ENCODE measurements at places on chromosomes 6 and 20.

DNA sequence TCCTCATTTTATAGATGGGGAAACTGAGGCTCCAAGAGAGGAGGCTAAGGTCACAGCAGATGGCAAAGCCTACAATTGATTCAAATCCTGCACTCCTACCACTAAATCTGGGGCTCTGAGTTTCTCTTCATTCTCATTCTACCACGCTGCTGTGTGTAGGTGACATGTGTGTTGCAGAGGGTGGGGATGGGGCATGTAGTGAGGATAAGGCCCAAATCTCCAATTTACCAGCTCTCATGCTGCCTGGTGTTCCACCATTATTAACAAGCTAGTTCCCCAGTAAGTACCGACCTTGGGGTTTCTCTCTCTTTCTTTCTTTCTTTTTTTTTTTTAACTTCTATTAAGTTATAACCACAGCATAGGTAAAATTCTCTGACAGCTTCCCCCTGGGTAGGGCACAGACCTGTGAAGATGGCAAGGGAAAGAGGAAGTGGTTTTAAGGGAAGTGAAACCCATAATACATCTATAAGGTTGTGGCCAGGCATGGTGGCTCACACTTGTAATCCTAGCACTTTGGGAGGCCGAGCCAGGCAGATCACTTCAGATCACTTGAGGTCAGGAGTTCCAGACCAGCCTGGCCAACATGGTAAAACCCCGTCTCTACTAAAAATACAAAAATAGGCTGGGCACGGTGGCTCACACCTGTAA is 13.0 kb upstream of the MATN4 start:
- no peak for DNase-seq

DNA sequence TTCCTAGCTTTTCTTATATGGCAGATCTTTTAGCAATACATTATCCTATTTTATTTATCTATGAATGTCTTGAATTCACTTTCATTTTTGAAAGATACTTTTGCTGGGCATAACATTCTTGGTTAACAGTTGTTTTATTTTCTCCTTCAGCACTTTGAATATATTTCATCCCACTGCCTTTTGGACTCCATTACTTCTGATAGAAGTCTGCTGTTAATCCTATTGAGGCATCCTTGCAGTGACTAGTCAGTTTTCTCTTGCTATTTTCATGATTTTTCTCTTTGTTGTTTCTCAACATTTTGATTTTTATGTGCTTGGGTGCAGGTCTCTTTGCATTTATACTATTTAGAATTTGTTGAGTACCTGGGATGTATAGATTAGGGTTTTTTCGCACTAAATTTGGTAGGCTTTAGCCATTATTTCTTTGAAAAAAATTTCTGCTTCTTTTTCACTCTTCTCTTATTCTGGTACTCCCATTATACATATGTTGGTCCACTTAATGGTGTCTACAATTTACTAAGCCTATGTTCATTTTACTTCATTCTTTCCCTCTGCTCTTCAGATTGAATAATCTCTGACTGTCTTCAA is 53.2 kb downstream of the PHACTR3 start:
- DNase-seq = no peak

DNA sequence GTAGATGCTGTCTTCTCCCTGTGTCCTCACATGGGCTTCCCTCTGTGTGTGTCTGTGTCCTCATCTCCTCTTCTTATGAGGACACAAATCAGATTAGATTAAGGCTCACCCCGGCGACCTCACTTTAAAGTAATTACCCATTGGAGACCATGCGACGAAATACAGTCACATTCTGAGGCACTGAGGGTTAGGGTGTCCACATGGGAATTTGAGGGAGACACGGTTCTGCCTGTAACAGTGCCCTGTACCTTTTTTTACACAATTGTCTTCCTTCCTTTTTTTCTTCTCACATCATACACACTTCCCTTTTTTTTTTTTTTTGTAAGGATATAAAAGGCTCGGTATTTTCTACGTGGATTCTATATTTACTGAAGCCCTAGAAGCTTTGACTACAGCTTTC is 48.9 kb downstream of the DEK start:
- no peak for DNase-seq

- DNase-seq = no peak
Observed at GRCh38 chr6:79040083-79040482, 38.0 kb downstream of the PHIP start.

- no peak for DNase-seq
Observed at GRCh38 chr6:47034926-47035325, 7.2 kb downstream of the ADGRF1 start.

DNA sequence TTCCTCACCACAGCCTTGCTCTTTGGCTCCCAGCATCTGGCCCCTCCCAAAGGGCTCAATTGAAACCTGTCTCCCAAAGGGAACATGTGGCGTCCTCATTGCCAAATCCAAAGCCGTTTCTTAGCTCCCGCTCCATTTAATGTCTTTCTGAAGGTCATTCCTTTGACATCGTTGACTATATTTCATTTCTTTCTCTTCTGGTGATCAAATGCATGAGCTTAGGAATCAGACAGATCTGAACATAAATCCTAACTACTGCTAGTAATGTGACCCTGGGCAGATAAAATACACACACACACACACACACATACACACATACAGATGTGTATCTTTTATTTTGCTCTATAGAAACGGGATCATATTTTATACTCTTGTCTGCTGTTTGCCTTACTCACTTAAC is 964.7 kb upstream of the FLRT3 start:
- DNase-seq = no peak

DNA sequence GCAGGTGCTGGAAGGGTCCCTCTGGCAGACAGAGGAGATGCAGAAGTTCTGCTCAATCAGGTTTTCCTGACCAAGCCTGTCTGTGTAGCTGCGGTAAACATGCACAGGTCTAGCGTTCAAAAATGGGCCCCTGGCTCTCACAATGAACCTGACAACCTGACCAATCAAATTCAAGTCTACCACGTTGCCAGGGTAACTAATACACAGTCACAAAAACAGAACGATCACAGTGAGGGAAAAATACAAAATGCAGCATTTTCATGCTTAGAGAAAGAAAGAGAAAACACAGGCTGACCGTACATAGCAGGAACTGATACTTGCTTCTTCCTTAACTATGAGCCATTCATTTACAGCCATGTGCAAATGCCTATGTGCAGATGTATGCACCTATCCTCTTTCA is 353.1 kb upstream of the TSHZ2 start:
- no peak for DNase-seq

DNA sequence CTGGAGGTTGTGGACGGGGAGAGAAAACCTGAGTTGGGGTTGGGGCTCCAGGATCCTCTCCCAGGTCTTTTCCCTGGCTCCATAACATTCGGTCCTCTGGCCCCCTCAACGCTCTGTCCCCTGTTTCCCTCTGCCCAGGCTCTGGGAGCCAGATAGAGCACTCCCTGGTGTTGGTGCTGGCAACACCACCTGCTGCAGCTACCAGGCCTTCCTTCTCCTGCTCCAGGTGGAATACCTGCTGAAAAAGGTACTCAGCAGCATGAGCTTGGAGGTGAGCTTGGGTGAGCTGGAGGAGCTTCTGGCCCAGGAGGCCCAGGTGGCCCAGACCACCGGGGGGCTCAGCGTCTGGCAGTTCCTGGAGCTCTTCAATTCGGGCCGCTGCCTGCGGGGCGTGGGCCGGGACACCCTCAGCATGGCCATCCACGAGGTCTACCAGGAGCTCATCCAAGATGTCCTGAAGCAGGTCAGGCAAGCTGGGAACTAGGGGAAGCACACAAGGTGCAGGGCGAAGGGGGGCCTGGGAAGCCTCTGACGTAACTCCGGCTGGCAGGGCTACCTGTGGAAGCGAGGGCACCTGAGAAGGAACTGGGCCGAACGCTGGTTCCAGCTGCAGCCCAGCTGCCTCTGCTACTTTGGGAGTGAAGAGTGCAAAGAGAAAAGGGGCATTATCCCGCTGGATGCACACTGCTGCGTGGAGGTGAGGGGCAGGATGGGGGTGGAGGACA is 14.6 kb downstream of the DEF6 start:
- no peak for DNase-seq

GRCh38 chr6:6287415-6287814 is 33.0 kb downstream of the F13A1 start:
- no peak for DNase-seq

DNA sequence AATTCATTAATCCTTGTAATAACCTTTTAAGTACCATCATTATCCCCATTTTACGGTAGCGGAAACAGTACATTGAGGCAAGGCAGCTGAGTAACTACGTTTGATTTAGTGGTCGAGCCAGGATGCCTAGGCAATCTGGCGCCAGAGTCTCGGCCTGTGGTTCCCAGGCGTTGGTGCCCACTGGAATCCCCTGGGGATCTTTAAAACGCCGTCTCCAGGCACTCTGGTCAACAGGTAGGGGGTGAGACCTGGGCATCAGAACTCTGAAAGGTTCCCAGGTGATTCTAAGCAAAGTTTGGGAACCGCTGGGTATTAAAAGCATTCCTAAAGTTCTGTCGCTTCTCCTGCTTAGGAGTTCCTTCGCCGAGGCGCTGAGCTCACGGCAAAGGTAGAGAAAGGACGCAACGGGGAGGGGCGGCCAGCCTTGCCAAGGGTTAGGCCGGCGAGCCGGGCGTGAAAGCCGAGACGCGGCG is 939 bp downstream of the DTNBP1 start:
- no peak for DNase-seq

GRCh38 chr20:49539481-49540231 is 28.3 kb downstream of the PTGIS start:
- no peak for DNase-seq

GRCh38 chr6:139172151-139172550 is 37.3 kb downstream of the HECA start:
- no peak for DNase-seq

DNA sequence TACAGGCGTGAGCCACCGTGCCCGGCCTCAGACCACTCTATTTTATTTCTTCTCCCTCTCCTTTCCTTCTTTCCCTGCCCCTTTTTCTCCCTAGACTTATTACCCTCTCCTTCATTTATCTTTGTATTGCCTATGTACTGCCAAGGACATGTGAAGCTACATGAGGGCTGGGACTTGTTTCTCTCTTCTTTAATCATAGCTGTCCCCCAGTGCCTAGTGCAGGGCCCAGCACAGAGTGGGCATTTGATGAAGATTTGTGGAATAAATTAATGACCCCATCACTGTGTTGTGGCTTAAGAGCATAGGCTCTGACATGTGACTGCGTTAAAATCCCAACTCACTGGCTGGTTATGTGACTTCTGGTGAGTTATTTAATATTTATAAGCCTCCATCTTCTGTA is 6.0 kb downstream of the DOK5 start:
- DNase-seq = no peak

DNA sequence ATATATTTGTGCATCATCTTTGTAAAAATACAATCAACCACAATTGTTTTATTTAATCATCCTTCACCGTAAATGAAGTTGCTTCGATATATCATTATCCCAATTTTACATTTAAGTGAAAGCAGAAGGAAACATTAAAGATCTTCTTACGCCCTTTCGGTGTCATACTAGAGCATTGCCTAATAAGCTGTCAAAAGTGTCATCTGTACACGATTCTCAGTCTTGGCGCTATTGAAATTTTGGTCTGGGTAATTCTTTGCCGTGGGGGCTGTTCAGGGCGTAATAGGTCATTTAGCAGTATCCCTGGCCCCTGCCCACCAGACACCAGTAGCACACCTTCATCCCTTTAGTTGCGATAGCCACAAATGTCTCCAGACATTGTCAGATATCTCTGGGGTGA is 40.4 kb upstream of the TMEM170B start:
- no peak for DNase-seq

- no peak for DNase-seq
Observed at GRCh38 chr6:151096691-151097606, 142.8 kb upstream of the AKAP12 start.

DNA sequence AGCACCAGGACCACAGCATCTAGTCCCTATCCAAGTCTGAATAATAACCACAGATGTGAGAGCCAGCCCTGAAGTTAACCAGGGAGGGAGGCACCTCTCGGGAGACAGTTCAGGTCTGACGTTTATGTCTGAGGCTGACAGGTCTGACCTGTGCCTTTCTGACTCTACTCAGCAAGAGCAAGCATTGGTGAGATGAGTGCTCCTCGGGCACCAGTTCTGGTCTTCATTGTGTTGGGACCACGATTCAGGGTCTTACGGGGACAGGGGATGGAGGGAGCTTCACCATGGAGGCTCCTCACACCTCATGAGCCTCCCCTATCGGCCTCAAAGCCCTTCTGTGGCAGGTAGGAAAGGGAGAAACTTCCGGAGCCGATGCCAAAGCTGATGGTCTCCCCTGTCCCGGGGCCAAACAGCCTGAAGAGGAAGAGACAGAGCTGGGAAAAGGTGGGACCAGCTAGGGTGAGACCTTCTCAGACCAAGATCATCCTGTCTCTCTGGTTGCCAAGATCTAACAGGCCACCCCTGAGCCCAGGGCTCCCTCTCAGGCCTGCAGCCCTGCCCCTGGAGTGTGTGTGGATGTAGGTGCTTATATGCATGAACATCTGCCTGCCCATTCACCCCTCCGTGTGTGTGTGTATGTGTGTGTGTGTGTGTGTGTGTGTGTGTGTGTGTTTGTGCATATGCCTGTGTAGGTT is 170.5 kb downstream of the VEGFA start:
- no peak for DNase-seq

DNA sequence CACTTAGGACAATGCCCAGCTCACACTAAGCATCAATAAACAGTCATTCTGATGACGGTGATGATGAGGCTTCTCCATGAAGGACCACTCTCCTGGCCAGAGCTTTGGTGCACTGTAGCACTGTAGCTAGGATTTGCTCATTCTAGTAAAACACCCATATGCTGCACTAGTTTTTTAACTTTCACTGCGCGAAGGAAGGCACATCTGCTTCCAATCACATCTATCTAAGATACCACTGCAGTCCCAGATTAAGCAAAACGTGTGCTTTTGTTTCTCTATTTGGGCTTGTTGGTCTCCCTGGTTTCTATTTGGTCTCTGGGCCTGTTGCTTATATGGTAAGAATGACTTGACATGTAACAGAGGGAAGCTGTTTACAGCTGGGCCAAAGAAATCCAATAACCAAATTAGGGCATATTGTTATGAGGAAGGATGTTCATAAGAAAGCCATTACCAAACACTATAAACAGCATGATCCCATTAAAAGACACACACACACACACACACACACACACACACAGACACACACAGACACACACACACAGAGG is 62.4 kb downstream of the FAM229B start:
- no peak for DNase-seq

- DNase-seq = no peak
Observed at GRCh38 chr6:156809034-156809433, 31.9 kb downstream of the ARID1B start.

- DNase-seq = no peak
Observed at GRCh38 chr6:50264995-50265571, 215.4 kb upstream of the DEFB112 start.

DNA sequence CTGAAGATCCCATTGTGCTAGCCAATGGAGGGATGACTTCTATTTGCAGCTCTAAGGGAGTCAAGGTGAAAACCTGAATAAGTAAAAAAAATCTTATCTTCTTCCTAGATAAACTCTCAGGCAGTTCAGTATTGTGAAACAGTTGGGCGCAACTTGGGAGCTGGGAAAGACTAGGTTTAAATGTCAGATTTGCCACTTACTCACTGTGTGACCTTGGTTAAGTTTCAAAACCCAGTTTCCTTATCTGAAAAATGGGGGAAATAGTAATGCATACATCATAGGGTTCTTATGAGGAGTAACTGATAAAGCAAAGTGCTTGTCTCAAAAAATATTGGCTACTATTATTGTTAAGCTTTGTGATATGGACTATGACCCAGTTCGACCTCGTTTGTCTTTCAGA is 88.8 kb downstream of the CD83 start:
- no peak for DNase-seq

GRCh38 chr6:47103931-47104330 is 61.8 kb upstream of the ADGRF1 start:
- DNase-seq = no peak

Data from activated CD8-positive, alpha-beta memory T cell treated with anti-CD3 and anti-CD28 coated beads for 4 hours (primary cell).